CD4-positive, alpha-beta T cell treated with Interleukin-4 for 1 hour (primary cell): ENCODE measurements at places on chromosomes 11 and 22.

DNA sequence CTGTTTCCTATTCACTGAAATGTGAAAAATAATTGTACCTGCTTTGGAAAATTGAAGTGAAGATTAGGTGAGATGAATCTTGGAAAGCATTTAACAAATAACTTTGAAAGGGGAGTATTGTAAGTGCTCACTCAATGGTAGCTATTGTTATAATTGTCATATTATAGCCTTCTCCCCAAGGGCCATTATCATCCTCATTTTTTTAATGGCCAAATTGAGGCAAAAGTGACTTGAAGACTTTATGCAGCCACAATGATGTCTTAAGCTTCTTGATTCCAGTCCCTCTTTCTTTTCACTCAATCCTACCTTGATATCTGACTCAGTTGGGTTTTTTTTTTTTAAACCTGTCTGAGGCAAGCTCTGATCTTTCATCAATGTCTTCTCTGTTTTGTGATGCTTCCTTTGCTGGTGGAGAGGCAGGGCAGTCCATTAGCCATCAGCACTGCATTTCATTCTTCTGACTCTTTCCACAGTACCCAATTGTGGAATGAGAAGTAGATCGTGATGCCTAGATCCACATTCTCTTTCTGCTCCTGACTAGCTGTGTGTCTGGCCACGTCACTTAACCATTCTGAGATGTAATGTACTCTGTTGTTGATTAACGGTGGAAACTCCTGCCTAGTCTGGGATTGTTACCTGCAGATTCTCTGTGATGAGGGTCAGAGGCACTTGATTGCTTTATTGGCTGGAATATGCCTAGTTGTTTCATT lies 101.4 kb downstream of the DBX1 start:
- DNase-seq, result no peak

GRCh38 chr11:61026121-61027031 lies 54.9 kb downstream of the CD6 start:
- peak; percentile 79 for DNase-seq

DNA sequence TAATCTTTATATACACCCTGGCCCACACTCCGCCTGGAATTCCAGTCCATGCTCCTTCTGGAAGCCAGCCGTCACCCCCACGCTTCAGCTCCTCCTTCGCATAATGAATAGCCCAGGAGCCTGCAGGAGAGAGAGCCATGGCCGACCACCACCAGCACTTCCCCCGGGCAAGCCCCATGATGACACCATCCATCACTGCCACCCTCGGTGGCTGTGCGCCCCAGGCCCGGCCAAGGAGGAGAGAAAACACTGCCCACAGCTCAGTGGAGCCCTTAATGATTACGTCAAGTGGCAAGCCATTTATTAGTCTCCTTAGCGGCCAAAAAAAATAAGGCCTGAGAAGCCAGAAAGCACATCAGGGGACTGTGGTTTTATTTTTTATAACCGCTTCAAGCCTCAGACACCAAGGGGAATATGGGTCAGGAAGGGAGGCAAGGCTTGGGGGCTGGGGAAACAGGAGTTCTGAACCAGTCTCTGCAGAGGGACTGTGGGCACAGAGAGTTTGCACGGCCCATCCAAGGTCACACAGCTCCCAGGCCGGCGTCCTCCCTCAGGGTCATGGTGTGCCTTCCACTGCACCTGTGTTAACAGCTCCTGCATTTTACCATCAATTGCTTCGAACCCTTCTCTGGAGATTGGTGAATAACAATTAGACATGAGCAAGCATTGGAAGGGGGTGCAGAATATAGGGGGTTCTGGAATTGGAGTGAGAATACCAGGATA lies 134.3 kb downstream of the MN1 start:
- DNase-seq, result no peak

- no peak for DNase-seq
Measured at GRCh38 chr11:83441171-83441570, 155.0 kb upstream of the CCDC90B start.

DNA sequence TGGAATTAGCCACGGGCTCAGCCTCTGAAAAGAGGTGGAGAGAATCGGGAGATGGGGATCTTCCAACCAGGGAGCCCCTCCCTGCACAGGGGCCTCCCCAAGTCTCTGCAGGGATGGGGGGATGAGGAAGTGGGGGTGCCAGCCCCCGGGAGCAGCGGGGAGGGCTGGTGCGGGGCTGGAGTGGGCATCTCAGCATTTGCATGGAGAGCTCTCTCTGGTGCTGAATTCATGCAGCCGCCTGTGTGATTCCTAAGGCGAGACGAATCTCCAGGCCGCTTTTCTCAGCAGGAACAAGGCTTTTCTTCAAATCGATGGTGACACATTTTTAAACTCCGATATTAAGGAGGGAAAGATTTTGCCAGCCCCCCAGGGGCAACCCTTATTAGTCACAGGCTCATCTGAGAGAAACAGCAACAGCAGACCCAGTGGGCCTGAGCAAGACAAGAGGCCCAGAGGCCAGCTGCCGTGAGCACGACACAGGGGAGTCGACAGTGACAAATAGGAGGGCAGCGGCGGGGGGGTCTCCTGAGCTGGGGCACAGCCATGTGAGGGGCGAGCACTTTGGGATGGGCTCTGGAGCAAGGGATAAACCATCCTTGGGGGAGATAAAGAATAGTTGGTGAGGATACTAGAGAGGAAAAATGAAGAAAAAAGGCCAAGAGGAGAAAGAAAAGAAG lies 29.0 kb downstream of the MACROD1 start:
- DNase-seq, result no peak

DNA sequence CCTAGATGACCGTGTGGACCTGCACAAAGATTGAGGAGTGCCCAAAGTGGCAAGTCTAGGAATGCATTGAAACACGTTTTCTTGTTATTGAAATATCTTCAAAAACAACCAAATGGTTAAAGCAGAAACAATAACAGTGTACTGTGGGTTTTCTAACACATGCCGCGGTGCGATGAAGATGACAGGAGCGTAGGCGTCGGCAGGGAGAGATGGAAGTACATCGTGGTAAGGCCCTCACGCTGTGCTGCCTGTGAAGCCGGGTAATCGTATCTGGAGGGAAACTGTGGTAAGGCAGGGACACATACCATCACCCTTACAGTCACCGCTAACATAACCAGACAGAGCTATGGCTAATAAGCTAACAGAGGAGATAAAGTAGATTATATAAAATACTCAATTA lies 261.4 kb downstream of the TBC1D22A start:
- no peak for DNase-seq

DNA sequence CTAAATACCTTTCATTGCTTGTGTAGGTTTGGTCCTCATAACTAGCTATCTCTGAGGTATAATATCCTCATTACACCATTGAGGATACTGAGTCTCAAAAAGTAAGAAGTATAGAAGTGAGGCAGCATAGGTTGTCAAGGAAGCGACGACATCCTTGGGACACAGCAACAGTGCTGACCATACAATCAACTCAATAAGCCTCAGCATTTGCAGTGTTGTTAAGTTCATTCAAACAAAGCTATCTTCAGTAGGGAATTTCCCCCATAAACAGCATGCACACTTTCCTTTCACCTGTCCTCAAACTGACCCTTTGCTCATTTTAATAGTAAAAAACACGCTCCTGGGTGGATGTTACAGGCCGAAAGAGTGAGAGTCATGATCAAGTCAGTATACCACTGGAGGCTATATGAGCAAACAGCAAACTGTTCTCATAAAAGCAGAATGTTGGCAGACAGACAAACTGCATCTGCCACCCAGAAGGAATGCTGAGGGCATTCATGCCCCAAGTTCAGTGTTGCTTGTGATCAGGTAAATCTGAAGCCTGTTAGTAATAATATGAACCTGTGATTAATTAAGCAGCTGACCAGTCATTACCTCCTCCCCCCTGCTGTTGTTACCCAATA lies 756.2 kb upstream of the TENM4 start:
- no peak for DNase-seq

- no peak for DNase-seq
Measured at GRCh38 chr11:118027694-118028093, 41.5 kb downstream of the IL10RA start.

DNA sequence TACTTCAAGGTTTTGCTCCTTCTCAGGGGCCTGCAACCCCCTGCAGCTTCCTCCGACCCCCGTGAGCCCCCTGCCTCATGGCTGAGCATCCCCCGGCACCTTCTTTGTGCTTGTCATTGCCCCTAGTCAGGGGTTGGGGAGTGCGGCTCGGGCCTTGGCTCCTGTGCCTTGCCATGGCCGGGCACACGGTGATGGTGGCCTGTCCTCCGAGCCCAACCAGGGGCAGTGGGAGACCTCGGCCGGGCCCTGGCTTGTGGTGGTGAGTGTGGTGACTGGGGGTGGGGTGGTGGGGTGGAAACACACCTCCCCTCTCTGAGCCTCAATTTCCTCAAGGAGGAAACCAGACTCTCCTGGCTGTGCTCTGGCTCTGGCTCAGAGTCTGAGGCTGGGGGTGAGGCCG lies 1.5 kb upstream of the MRGPRG start:
- DNase-seq, result no peak

- DNase-seq, result no peak
Measured at GRCh38 chr11:87212891-87213290, 175.2 kb downstream of the TMEM135 start.

- DNase-seq, result no peak
Measured at GRCh38 chr11:134543241-134543640, 131.2 kb upstream of the B3GAT1 start.

GRCh38 chr11:125675196-125675595 lies 5.5 kb downstream of the ACRV1 start:
- no peak for DNase-seq

DNA sequence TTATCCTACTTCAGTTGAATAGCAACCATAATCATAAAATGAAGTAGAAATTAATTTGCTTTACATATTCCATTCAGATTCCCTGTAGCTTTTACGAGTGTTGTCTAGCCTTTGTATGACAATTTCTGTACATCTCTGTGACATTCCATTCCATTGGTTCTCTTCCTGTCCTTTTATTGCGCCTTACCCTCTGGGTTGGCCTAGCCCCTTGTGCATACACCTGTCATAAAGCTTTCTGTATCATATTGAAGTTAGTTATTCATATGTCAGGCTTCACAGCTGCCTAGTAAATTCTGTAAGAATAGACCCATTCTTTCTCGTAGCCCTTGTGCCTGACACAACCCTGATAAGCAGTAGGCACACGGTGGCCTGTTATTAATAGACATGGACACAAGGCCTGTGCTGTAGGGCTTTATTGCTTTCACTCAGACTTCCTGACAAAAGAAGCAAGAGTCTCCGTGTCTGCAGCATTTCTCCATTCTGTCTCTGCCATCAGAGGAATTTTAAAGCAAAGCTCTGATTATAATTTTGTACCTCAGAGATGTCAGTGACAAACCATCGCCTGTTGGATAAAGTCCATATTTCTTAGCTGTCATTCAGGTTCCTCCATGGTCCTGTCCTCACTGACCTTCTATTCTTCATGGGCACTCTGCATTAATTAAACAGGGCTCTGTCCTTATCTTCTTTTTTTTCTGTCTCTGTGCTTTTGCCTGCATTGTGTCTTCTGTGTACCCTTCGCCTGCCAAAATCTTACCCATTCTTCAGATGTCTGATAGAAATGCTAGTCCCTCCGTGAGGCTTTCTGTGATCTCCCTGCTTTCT lies 49.4 kb downstream of the BID start:
- no peak for DNase-seq

DNA sequence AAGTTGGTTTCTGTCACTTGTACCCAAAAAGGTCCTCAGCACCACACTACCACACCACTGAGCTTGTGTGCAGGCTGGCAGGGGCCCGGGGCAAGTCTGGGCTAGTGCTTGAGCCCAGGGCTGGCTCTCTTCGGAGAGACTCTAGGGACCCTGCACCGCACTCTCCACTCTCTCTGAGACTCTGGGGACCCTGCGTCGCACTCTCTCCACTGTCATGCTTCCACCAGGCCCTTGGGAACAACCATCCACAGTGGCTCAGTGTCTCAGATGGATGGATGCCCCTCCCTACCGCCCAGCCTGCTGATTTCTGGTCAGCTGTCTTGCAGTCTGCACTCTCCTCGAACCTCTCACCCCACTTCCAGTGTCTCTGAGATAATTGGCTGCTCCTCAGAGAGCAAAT lies 2.0 kb upstream of the SBF1 start:
- DNase-seq, result no peak

GRCh38 chr11:47137476-47137875 lies 39.2 kb downstream of the ARFGAP2 start:
- no peak for DNase-seq

- no peak for DNase-seq
Measured at GRCh38 chr11:119258983-119259382, 52.8 kb downstream of the CBL start.

DNA sequence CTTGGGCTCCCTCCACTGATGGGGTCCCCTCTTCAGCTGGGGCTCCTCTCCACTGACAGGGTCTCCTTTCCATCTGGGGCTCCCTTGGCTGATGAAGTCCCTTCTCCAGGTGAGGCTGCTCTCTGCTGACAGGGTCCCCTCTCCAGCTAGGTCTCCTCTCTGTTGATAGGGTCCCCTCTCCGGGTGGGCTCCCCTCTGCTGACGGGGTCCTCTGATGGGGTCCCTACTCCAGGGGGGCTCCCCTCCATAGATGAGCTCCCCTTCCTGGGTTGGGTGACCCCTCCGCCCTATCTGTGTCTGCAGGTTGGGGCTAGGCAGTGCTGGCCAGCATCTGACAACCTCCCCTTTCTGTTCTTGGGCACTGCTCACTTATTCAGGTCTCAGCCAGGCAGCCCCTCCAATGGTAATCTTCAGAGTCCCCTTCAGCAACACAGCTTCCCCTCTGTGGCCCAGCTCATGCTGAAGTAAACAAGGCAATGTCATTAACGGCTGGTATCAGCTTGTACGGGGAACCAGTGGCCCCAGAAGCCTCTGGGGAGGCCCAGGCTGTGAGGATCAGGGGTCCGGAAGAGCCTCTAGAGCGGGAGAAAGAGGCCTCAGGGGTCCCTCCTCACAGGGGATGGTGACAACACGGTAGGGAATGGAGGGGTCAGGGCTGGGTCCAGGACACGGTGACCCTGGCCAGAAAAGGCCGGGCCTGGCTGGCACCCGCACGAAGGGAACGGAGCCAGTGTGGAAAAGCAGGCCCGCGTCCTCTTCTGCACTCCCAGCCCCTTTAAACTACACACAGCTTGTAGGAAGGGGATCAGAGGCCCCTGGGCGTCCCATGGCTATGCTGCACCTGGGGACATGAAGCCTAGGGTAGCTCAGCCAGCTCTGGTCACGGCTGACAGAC lies 9.6 kb upstream of the CD81 start:
- no peak for DNase-seq

DNA sequence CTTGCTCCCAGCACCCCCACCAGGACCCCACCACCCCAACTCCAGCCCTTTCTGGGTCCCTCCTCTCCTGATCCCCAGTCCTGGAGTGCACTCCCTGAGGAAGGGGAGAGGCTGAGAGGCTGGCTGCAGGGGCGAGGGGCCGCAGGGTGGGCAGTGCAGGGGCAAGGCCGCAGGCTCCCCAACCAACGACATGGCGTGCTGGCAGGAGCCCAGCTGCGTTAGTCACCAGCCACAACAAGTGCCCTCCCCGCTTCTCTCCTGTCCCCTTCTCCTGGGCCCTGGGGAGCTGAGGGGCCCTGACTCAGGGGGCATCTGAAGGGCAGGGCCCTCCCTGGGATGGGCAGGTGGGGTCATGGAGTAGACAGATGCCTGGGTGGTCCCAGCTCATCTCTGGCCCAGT lies 2.3 kb downstream of the CABP7 start:
- DNase-seq, result no peak

GRCh38 chr11:116703421-116703820 lies 69.4 kb downstream of the BUD13 start:
- DNase-seq, result no peak

GRCh38 chr11:66879583-66879982 lies 22.7 kb downstream of the LRFN4 start:
- no peak for DNase-seq

- DNase-seq, result no peak
Measured at GRCh38 chr11:94753630-94754029, 14.5 kb upstream of the AMOTL1 start.
